Germinal center (tissue), 1 donor: ENCODE measurements at places on chromosomes 5 and 9.
A peak's percentile ranks its signal among the peaks of the same experiment; 100 is the strongest.

DNA sequence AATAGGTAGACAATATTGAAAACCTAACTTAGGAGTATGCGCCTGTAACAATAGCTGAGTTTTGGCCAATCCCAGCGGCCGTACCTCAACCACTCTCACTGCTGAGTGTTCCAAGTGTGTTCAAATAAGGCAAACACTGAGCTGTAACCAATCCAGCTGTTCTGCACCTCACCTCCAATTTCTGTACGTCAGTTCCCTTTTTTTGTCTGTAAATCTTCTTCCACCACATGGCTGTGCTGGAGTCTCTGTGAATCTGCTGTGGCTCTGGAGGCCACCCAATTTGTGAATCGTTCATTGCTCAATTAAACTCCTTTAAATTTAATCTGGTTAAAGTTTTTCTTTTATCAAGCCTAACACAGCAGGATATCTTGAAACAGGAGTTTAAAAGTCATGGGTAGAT lies 116.3 kb downstream of the SLC28A3 start:
- DNase-seq: no peak

DNA sequence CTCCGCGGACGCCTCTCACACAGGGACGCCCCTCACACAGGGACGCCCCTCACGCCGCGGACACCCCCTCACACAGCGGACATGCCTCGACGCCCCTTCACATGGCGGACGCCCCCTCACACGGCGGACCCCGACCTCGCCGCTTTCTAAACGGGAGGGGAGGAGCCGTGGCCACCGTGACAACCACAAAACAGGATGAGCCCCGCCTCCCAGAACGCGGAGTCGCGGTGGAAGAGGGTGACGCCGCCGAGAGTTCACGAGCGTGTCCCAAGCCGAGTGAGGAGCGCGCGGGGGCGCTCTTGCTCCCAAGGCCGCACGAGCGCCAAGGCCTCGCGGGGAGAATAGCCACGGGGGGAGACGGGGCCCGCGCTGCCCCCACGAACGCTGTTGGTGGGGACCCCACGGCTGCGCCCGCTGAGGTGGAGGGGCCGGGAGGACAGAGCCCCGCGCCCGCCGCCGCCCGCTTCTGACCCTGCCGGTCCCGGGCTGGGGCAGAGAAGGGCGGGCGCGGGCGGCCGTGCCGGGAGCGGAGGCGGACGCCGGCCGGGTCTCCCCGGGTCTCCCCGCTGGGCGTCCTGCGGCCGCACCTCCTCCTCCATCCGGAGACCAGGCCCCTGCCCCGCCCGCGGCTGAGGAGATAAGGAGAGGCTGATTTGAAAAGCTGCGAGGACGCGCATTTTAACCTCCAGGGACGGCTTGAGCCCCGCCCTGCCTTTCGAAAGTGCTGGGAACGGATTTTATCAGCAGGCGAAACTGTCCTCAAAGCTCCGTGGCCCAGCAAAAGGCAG lies 3.9 kb upstream of the NKD2 start:
- no peak for DNase-seq

DNA sequence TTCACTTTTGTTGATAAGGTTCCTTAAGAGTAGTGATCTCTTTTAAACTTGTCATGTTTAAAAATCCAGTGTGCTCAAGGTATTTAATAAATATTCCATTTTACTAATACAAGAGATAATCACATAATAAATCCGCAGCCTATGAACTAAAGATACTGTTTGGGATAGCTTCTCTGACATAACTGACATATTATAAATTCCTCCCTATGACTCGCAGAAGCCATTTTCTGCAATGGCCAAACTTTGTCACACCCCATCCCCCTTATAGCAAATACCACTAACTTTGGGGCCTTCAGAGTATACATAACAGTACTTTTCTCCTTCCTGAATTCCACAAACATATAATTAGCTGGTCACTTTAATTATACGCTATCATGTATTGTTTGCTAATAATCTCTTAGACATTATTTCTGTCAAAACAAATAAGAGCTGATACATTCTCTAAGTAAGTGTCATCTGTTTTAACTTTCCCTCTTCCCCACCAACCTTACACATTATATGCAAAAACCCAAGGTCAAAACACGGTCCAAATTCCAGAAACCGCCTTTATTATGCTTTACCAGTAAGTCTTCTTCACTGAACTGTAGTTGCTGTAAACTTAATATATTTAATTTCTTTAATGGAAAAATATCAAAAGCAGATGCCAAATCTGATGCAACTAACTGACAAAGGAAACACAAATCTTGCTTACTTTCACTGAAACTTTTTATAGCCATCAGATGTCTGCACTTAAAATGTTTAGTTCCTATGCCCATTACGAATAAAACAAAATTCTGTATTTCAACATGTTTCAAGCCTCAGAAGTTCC lies 971 bp downstream of the TMEM267 start:
- peak; percentile 7 for DNase-seq

GRCh38 chr5:150503977-150504620 lies 3.8 kb upstream of the NDST1 start:
- DNase-seq: no peak

DNA sequence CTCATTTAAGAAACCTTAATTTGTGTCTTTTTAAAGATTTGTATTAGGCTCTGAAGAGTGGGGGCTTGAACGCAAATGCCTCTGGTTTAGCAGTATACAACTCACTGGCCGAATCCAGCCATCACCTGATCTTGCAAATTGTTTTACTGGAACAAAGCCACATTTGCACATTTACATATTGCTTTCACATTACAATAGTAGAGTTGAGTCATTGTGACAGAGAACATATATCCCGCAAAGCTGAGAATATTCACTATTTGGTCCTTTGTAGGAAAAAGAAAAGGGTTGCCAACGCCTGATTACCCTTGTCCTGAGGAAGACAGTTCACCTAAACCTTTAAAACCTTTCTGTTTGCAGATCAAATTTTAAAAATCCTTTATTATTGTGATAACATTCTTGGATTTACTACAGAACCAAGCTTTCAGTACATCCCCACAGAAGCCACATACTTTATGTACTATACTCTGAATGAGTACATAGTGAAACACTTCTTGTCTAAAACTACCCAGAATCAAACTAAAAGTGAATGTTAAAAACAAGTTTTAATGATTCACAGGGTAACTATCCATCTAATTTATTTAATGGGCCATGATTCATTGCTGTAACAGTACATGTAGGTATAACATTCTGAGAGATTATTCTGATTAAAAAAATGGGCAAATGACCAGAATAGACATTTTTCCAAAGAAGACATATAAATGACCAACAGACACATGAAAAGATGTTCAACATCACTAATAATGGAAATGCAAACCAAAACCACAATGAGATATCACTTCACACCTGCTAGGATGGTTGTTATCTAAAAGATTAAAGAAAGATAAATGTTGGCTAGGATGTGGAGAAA lies 161.0 kb downstream of the SLC25A46 start:
- DNase-seq: no peak

GRCh38 chr9:122115176-122116035 lies 22.3 kb upstream of the TTLL11 start:
- DNase-seq: no peak

- DNase-seq: no peak
Observed at GRCh38 chr9:76219560-76220151, 174.6 kb downstream of the RFK start.

DNA sequence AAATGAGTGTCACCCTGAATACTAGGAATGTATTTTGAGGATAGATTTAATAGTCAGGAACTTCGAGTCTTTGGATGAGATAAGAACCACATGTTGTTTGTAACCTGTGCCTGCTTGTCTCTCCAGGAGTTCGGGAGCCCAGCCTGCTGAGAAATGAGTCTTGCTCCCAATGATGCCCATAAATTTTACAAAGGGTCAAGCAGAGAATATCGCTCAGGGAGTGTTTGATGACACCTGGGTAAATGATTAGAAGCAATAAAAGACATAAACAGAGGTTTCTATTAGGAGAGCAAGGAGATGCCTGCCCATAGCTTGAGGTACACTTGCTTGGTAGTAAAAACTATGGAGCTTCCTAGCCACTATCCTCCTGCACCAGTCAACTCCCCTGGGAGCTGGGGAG lies 46.9 kb upstream of the KLF4 start:
- DNase-seq: no peak

DNA sequence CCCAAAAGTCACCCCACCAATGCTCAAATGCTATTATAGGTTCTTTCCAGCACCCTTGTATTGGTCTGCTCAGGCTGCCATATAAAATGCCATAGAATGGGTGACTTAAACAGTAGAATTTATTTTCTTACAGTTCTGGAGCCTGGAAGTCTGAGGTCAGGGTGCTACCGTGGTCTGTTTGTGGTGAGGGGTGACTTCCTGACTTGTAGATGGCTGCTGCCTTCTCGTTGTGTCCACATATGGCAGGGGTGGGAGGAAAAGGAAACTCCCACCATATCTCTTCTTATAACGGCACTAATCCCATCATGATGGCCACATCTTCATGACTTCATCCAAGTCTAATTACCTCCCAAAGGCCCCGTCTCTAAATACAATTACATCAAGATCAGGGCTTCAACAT lies 257.8 kb upstream of the TARS1 start:
- DNase-seq: no peak

DNA sequence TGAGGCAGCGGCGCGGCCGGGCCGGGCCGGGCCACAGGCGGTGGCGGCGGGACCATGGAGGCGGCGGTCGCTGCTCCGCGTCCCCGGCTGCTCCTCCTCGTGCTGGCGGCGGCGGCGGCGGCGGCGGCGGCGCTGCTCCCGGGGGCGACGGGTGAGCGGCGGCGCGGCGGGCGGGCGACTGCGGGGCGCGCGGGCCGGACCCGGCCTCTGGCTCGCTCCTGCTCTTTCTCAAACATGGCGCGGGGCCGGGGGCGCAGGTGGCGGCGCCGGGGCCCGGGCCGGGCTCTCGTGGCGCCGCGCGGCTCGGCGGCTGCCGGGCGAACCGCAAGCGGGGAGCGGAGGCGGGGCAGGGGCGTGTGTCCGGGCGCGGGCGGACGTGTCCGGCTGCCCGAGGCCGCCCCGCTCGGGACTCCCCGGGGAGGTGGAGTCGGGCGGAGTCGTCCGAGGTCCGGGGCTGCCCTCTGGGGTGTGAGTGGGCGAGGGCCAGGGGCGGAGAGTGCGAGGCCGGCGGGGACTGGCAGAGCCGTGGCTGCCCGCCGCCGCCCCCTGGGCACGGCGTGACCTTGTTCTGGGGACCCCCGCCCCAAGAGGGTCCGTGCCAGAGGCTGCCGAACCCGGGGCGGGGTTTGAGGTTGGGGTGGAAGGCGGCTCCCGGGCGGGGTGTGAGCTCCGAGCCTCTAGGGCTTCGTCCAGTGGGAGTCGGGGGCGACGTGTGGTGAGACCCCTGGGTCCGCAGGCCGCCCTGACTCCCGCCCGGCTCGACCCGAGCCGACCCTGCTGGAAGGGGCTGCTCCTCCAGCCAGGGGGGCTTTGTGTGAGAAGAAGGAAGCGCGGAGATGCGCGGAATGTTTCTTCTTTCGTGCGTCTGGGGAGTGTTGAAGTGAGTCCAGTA lies 485 bp downstream of the TGFBR1 start:
- peak; percentile 64 for DNase-seq

- no peak for DNase-seq
Observed at GRCh38 chr9:101226803-101227202, 158.0 kb downstream of the BAAT start.

DNA sequence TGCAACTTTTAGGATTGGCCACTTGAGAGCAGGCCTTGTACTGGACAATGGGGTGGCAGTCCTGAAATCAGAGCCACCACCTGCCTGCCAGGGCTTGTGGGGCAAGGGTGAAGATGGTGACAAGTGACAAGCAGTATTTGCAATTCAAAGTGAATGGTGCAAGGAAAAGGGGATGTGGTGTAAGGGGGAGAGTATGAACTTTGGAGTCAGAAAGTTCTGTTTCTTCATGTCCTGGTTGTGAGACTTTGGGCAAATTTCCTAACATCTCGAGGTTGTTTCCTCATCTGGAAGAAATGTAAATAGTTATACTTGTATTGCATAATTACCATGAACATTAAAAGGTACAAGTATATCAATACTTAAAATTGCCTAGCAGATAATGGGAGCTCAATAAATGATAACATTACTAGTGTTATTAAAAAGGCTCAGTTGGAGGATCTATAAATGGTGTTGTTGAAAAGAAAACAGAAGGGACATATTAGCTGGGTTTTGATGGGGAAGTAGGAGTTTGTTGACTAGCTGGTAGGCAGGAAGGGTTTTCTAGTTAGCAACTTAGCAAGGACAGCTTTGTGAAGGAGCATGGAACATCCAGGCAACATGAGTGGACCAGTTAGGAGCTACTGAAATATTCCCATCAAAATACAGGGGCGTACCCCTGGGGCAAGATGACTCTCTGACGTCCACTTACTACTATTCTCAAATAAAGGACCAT lies 21.3 kb upstream of the MEGF9 start:
- DNase-seq: peak; percentile 39

DNA sequence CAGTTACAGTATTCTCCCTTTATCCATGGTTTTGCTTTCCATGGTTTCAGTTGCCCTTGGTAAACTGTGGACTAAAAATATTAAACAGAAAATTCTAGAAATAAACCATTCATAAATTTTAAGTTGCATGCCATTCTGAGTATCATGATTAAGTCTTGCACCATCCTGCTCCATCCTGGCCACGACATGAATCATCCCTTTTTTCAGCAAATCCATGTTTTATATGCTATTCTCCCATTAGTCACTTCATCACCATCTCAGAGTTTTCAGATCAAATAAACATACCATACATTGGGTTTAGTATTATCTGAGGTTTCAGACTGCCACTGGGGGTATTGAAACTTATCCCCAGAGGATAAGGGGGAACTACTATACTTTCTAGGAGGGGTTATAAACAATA lies 234.4 kb upstream of the ATP10B start:
- DNase-seq: no peak

DNA sequence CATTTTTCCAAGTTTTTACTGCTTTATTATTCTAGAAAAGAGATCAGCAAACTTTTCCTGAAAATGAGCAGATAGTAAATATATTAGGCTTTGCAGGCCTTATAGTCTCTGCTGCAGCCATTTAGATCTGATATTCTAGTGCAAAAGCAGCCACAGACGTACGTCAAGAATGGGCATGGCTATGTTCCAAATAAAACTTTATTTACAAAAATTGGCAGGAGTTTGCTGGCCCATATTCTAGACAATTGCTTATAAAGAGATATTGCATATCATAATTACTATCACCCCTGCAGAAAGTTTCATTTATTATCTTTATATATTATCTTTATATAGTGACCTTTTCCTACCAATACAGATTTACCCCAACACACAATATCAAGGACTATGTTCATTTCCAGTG lies 161.9 kb upstream of the ACOT12 start:
- DNase-seq: no peak

- no peak for DNase-seq
Observed at GRCh38 chr9:33177639-33178038, 10.5 kb upstream of the B4GALT1 start.

DNA sequence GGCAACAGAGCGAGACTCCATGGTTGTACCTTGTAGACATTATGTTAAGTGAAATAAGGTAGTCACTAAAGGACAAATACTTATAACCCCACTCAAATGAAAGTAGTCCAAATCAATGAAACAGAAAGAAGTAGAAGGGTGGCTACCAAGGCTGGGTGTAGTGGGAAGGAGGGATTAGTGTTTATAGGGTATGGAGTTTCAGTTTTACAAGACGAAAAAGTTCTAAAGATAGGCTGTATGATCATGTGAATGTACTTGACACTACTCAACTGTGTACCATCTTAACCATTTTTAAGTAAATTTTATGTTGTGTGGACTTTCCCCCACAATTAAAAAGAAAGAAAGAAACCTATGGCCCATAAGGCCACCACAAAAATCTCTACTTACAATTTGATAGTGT lies 32.2 kb downstream of the ALDH7A1 start:
- DNase-seq: no peak
